ENCODE measurements at places on chromosomes 3 and 15. TPM values are rescaled to one million over a fixed set of nuclear protein-coding genes. Genes with fewer than 3 reads are reported as not detected.

PTPRG gene
- 23.3 TPM for polyA plus RNA-seq

ERICH6 gene
- not detected for polyA plus RNA-seq

GRCh38 chr3:140467104-140467577 is 210.7 kb upstream of the TRIM42 start:
- no peak for DNase-seq

TCTA gene
- 11.0 TPM for polyA plus RNA-seq

CHRM5 gene
- polyA plus RNA-seq: not detected

DNA sequence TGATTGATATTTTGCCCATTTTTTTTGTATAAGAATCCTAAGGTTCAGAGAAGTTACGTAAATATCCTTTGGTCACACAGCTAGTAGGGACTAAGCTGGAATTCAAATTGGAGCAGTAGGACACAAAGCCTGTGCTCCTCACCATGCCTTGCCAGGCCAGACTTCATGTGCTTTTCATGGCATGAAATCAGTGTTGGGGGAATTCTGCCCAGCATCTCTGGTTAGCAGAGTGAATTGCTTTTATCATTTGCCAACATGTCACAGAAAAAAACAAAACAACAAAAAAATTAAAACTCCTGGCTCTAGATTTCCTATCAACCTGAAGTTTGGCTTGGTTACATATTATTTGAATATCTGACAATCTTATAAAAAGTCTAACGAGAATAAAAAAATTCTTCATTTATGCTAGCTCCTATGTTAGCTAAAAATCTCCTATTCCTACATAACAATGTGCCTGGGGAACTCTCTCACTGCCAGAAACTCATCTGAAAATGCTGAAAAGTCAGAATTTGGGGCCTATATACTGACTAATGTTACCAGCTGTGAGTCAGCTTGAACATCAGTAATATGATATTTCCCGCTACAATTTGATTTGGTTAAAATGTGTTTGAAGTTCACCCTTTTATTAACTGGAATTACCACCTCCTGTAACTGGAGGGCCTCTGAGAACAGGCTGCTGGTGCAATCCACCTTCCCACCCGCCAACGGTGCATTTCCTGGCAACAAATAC is 141.7 kb downstream of the TIGIT start:
- DNase-seq: no peak

DZIP1L gene
- 9.0 TPM for polyA plus RNA-seq

CCR9 gene
- not detected for polyA plus RNA-seq

GRCh38 chr3:188468196-188468595 is 314.2 kb downstream of the LPP start:
- DNase-seq: no peak
